ENCODE measurements at places on chromosomes 3 and 15.

GRCh38 chr3:150249779-150250470 is 158.2 kb upstream of the TSC22D2 start:
- DNase-seq, result no peak

DNA sequence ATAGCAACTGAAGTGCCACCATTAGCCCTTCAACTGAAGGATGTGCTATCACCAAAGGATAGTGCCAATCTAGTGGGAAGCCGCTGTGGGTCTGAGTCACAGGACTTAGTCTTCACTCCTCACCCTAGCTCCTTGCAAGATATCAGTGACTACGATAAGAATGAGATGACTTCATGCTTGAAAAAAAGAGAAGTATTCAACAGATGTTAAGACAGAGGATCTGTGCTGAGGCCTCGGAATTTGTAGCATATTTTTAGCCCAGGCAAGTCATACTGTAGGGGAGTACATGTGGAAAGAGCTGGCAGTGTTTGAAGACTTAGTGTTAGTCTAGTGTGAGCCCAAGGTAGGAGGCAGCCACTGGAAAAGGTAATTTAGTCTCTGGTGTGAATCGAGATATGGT is 270.7 kb upstream of the LRTM1 start:
- no peak for DNase-seq

- DNase-seq, result no peak
Observed at GRCh38 chr3:57118254-57118653, 46.9 kb downstream of the IL17RD start.

DNA sequence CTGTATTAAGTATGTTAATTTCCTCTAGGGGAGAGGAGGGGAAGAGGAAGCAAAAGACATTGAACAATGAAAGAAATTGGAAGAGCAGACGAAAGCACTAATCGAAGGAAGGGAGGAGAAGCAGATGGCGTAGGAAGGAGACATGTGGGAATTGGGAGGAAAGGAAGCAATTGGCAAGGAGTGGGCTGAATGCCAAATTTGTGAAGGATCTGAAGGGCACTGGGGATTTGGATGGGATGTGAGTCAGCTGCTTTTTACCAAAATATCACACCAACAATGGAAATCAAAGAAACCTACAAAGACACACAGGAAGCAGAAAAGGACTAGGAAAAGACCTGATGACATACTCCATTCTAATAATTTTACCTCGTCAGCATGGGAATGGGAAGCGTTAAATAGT is 1029.8 kb downstream of the ROBO1 start:
- DNase-seq, result no peak

DNA sequence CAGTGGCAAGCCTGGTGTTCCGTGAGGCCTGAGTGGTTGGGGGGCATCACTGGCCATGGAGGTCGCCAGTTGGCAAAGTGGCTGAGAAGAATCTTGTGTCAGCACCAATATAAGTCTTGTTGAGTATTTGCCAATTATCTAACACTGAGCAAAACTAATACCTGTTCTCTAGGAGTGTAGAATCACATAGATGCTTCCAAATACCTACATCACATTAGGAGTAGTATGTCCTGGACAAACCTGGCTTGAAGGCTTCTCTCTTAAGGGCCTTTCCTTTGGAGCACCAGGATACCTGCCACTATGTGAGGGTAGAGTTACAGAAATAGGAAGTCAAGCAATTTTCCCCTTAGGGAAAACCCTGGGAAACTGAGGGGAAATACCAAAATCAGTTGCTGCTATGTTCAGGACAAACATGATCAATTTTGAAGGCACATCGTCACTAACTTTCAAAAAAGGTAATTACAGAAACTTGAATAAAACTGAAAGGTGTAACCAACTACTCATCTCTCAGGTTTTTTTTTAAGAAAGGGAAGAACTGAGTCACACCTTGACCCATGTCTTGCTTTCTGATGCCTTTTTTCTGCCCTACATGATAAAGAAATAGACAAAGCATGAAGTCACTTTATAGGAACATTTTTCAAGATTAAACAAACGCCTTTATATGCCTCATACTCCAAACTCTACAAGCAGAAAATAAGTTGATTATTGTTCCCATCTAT is 100.4 kb downstream of the IMPG2 start:
- DNase-seq, result no peak

DNA sequence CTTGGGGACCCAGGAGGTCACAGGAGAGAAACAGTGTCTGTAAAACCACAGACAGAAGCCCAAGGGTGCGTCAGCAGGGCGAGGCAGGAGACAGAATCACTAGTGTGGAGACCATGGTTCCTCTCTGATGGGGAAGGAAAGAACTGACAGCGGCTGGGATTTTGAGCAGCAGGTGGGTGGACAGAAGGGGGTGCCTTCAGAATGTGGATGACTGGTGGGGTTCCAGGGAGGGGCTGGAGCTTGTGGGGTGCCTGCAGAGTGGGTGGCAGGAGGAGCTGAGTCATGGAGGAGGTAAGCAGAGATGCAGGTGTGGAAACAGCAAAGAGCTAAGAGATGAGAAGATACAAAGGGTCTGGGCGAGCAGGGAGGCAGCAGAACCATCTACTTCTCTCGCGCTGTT is 124.2 kb downstream of the GABRB3 start:
- no peak for DNase-seq

- no peak for DNase-seq
Observed at GRCh38 chr3:141737093-141737492, 1.0 kb upstream of the RNF7 start.

GRCh38 chr3:149579838-149580542 is 77.8 kb downstream of the WWTR1 start:
- DNase-seq, result peak; percentile 28

DNA sequence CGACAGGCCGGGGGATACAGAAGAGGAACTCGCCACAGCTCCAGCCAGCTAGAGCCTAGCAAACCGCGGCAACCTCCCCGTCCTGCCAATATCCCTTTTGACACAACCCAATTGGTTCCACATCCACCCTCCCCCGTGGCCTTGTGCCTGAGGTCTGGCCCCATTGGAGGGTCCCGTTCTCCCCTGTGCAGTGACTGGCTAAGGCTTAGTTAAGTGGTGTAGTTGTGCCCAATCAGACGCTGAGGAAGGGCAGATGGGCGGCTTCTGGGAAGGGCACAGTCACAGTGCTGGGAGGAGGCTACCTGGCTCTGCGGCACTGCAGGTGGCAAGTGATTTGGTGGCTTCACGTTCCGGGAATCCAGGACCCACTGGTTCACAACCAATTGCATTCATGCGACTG is 78.6 kb downstream of the SNRK start:
- no peak for DNase-seq

DNA sequence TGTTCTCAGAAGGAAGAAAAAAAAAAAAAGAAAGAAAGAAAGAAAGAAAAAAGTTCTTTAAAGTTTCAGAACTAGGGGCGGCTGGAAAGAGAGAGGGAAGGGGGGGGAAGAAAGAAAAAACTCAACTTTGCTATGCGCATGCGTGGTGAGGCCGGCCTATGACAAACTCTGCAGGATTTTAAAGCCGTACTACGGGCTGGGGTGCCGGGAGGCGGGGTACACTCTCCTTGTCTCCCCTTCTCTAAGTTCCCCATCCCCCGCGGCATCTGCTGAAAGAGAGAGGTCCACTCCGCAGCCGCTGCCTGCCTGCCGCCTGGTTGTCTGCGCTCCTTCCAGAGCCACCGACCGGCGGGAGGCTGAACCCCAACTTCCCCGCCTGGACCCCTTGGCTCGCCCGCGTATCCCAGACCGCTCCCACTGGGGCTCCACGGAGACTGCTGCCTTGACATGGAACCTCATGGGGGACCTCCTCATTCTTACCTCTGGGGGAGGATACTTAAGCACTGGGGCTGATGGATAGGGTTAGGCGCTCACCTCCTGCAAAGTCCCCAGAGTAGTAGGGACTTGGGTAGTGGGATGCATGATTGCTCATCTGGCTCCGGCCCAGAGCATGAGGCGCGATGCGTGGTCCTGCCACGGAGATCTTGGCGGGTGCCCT is 1.4 kb upstream of the WNT5A start:
- DNase-seq, result peak; percentile 85

- DNase-seq, result no peak
Observed at GRCh38 chr3:34381243-34381642, 582.8 kb downstream of the PDCD6IP start.

- DNase-seq, result no peak
Observed at GRCh38 chr3:172044833-172045585, 5.6 kb downstream of the FNDC3B start.

Data from GM13977 (cell line).